ENCODE measurements at places on chromosomes 7 and 10. TPM values are rescaled to one million over a fixed set of nuclear protein-coding genes. Genes with fewer than 3 reads are reported as not detected.

DNA sequence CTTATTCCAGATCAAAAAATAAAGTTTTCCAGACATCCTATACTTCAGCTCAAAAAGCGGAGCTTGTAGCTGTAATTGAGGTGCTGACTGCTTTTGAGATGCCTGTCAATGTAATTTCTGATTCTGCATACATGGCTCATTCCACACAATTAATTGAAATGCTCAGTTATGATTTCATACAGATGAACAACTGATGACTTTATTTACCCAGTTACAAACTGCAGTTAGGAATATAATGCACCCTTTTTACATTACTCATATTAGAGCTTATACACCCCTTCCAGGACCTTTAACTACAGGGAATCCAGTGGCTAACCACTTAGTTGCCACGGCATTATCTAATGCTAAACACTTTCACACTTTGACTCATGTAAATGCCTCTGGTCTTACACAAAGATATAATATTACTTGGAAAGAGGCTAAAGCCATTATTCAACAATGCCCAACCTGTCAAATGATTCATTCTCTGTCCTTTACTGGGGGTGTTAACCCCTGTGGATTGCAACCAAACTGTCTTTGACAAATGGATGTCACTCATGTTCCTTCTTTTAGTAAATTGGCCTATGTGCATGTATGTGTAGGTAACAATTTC lies 147.3 kb downstream of the ZNF33B start:
- no peak for DNase-seq

Gene NME8
- not detected for total RNA-seq

- no peak for DNase-seq
Observed at GRCh38 chr10:110008518-110009339, 945 bp downstream of the ADD3 start.

DNA sequence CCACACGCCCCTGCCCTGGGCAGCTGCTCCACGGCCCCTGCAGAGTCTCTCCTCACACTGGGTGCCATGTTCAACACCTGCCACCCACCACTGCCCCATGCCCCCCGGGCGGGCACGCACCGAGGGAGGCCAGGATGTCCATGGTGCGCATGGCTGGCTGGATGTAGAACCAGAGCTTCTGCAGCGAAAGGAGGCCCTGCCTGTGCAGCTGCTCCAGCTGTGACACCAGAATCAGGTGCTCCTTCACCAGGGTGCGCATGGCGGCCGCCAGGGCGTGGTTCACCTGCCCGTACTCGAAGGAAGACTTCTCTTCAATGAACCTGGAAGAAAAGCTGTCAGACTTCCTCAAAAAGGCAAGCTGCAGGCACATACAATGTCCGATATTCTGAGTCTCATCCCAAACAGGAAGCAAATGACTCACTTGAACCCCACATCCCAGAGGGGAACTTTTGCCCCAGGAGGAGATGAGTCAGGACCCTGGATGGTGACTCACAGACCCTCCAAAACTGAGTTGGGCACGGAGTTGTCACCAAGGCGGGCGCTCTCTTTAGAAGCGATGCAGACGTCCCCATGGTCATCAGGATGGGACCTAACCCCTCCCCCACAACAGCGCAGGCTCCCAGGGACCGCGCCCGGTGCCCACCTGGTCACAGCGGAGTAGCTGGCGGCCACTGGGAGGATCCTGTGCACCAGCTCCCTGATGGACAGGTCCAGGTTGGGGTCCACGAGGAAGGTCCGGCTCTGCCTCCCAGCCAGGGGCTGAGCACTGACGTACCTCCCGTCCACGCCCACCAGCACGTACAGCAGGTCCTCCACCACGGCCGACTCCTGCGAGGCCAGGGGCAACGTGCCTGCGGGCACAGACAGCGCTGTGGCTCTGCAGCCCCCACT lies 15.5 kb downstream of the TUBGCP2 start:
- no peak for DNase-seq

DNA sequence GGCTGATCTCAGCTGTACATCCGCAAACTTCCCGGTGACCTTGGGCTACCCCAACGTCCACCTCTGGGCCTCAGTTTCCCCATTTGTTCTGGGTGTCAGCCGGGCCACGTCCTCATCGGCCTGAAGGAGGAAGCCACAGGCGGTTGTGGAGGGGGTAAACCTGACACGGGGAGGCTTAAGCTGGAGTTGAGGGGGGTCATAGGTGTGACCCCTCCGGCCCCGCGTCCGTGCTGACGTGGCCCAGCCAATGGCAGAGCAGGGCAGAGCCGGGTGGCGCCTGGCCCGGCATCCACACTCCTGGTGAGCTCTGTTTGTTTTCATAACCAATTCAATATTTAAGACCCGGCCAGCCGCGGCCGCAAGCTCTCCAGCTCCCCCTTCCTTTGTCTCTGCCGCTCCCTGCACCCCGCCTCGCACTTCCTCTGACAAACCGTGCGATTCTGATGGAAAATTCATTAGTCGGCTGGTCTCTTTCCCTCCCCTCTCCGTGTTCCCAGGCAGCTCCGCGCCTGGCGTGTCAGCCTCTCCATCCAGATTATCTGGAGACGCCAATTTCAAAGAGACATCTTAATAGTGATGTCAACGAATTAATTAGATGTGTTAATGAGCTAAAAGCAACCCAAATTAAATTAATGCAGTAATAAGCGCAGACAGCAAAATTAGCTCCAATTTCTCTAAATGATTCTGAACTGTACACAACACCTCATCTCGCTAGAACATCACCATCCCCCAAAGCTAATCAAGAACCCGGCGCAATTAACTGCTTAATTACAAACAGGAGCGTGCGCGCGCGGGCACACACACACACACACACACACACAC lies 55.4 kb downstream of the MICALL2 start:
- DNase-seq: no peak

DNA sequence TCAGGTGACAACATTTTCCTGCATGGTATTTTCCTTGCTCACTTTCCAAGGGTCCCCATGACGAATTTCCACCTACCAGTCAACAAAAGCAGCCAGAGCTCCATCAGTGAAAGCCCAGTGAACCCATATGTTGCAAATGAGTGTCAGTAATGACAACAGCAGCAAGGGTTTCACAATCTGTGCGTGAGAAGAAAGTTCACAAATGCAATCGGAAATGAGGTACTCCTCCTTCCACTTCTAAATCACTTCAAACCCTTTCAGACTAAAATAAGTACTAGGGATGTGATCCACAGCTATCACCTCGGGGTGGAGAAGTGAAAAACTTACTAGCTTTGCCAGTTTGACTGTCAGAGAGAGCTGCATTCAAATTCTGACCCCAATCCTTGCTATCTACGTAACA lies 55.6 kb upstream of the BET1 start:
- DNase-seq: no peak

DNA sequence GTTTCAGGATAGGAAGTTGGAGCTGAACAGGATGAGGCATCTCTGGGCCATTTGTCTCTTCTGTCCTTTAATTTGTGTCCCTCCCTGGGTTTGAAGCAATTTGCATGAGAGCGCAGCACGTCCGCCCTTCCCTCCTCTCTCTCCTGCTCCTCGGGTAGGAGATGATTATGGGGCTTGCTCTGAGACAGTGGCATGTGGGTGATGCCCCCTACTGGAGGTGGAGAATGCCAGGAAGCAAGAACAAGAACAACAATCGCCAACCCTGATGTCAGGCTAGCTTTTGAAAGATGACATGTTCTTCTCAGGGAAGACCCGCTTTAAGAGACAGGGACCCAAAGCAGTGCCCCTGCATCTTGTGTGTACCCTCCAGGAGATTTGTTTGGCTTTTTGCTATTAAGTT lies 63.9 kb upstream of the LOXL4 start:
- DNase-seq: no peak

GRCh38 chr7:140225562-140226249 lies 48.9 kb upstream of the KDM7A start:
- DNase-seq: no peak

Gene ALOX5
- total RNA-seq: 18.7 TPM

DNA sequence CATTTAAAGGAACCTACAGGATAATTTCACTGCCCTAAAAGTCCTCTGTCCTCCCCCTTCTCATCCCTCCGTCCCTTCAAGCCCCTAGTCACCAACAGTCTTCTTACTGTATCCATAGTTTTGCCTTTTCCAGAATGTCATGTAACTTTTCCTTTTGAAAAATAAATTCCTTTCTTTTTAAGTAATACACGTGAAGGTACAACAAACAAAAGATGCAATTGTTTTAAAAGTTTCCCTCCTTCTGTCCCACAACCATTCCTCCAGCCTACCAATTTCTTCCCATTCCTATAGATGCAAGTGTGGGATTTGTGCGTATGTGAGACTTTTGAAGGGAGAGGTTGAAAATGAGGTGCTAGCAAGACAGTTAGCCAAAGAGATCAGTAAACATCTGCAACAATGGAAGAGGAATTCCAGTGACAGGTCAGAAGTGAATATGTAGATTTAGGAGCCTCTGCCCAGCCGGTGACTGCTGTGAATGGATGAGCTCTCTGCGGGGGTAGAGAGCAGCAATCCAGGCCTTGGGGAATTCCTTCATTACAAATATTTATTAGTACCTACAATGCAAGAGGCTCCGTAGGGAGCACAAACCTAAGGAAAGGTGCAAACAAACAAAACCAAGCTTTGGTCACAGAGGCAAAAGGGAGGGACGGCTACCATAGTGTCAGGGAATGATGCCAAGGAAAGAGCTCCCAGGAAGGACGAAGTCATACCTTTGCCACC lies 243.6 kb downstream of the SKIDA1 start:
- DNase-seq: no peak

GRCh38 chr10:106771154-106771553 lies 393.4 kb downstream of the SORCS1 start:
- no peak for DNase-seq

- no peak for DNase-seq
Observed at GRCh38 chr10:77556990-77557601, 80.5 kb downstream of the KCNMA1 start.

DNA sequence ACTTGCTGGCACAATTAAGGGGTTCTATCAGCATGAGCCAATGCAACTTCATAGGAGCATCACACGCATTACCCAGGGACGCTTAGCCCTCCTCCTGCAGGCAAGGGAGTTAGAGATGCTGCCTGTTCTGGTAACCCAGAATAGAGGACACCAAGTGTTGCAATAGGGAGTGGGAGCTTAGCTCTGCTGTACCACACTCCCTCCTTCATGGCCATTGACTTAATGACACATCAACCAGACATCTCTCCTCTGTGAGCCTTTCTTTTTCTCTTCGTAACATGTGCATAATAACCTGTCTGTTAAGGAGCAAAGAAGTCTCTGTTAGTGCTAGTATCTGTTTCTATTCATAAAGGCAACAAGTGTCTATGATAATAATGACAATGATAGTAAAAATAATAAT lies 282.4 kb downstream of the SORCS3 start:
- DNase-seq: peak; percentile 26

Measured in kidney epithelial cell (primary cell).